ENCODE measurements at places on chromosomes 1 and 21.

GRCh38 chr21:29166323-29166722 lies 35.9 kb downstream of the MAP3K7CL start:
- DNase-seq: no peak

- DNase-seq: no peak
These were observed 41.3 kb downstream of the AKNAD1 start for GRCh38 chr1:108815566-108815965.

DNA sequence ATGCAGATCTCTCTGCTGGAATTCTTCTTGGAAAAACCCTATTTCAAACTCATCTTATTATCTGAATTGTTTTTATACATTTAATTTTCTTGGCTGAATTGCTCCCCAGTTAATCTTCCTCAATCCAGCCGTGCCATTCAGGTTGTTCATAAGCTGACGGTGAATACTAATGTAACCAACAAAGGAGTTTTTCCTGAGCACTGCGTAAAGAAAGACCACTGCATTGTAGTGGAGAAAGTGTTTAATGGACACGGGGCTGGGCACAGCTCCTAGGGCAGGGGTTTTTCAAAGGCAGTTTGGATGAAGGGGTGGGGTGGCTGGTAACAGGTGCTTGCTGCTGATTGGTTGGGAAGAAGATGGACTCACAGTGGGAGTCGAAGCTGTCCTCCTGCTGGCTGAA lies 820.3 kb downstream of the ADGRL2 start:
- no peak for DNase-seq

GRCh38 chr1:205496661-205497060 lies 7.8 kb upstream of the CDK18 start:
- DNase-seq: no peak

DNA sequence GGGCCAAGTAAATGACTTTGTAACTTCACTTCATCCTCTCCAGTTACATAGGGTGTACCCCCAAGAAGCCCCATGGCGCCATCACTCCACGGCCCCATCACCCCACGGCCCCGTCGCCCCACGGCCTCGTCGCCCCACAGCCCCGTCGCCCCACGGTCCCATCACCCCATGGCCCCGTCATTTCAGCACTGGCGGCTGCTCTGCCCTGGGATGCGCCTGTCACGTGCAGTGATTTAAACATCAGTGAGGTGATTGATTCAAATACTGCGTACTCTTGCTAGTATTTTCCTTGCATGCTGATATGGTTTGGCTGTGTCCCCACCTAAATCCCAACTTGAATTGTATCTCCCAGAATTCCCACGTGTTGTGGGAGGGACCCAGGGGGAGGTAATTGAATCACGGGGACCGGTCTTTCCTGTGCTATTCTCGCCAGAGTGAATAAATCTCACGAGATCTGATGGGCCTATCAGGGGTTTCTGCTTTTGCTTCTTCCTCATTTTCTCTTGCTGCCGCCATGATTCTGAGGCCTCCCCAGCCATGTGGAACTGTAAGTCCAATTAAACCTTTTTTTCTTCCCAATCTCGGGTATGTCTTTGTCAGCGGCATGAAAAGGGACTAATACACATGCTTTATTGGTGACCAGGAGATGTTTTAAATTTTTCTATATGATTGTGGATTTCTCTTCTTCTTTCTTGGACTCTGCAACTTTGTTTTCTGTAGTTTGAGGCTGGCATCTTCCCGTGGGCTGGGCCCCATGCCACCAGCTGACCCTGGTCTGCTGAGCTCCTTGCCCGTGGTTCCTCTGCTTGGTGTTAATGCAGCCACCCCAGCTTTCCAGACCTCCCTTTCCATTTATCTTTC lies 50.1 kb upstream of the PCBP3 start:
- no peak for DNase-seq

DNA sequence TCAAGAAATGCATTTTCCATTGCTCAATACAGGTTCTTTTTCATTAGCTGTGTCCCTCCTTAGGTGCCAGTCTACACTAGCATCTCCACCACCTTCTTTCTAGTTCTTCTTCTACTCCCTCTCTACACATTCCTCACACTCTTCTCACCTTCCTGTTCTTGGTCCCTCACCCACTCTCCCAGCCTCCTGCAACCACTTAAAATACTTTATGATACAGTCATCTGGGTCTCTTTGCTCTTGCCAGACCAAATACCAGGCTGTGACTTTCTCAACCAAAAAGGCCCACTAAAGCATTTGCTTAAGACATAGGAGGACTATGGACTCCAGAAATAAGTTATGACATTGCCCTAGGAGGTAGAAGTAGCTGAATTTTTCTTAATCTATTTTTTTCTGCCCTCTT lies 35.1 kb downstream of the PIGM start:
- no peak for DNase-seq

DNA sequence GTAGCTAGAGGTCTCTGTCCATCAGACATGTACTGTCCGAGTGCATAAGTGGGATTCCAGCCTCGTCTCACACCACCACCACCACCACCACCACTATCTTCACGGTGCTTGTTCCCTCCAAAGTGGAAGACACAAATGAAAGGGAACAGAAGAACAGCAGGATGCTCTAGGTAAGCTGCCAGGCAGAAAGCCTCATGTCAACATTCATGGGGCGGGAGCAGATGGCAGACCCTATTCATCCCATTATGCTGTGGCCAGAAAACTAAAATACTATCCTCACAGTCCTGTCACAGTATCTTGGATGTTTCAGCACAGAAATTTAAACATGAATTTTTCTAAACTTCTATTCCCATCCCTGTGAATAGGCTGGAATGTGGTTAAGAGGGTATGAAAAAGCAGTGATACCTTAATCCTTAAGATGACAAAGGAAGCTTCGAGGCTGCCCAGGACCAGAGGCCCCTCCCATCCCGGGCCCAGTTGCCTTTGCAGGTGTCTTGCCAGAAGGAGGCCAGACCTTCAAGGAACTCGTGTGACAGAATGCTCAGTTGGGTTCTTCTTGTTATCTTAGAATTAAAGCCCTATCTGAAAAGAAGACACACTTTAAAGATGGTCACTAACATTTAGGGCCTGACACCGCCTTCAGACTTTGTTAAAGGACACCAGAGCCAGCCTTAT lies 24.7 kb downstream of the APCS start:
- DNase-seq: no peak

DNA sequence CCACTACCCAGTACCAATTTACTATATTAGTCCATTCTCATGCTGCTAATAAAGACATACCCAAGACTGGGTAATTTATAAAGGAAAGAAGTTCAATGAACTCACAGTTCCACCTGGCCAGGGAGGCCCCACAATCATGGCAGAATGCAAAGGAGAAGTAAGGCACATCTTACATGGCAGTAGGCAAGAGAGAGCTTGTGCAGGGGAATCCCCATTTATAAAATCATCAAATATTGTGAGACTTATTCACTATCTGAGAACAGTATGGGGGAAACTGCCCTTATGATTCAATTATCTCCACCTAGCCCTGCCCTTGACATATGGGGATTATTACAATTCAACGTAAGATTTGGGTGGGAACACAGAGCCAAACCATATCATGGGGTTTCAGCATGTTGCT lies 6.4 kb downstream of the CD58 start:
- DNase-seq: no peak

DNA sequence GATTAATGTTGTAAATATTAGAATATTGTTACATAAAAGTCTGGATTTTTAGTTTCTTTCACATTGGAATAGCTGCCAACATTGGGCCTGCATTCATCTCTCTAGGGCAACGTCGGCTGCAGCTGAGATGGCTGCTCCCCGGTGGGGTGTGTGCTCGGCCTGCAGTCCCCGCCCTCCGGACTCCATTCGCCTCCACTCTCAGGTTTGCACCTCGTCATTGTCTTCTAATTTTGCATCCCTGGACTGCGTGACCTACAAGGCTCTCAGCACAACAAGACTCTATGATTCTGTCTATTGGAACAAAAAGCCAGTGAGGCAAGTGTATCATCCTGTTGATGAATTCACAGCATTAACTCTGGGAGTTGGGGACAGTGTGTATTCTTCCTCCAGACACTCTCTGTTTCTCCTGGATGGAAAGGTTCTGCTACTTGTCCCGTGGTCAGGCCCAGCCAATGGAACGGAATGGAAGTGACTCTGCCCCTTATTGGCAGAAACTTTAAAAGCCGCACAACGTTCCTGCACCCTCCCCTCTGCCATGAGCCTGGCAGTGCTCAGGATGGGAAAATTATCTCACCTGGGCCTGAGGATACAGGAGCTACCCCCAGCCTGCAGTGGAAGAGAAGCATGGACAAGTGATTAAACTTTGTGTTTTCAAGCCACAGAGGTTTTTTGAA lies 105.0 kb upstream of the SAMD11 start:
- no peak for DNase-seq

DNA sequence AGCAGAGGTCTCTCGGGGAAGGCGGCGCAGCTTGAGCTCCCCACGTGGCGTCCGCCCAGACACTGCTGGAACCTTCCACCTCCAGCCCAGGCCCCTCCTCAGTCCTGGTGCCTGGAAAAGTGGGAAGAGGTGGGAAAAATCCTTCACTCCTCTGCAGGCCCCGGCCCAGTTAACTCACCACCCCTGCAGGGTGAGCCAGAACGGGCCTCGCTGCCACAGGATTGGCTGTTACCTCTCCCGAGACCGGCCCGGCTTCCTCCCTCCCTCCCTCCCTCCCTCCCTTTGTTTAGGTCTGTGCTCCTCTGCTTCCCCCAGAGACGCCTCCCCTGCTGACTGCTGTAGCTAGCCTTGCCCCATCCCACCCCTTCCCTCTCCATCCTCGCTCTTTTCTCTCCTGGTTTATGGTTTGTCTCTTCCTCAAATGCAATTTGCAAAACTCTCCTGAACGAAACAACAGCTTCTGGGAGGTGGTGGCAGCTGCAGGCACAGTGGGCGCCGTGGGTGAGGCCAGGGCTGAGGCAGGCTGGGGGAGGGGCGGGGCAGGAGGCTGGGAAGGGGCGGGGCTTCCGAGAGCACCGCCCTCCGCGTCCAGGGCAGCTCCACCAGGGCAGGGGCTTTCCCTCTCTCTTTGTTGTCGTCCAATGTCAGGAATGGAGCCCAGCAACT lies 6.5 kb downstream of the CAPN9 start:
- peak; percentile 86 for DNase-seq

- DNase-seq: no peak
These were observed 24.0 kb downstream of the MRAP start for GRCh38 chr21:32322676-32323075.

- no peak for DNase-seq
These were observed 414.9 kb downstream of the PTPRU start for GRCh38 chr1:29651246-29651645.

GRCh38 chr1:203656796-203657747 lies 30.4 kb downstream of the ATP2B4 start:
- no peak for DNase-seq

DNA sequence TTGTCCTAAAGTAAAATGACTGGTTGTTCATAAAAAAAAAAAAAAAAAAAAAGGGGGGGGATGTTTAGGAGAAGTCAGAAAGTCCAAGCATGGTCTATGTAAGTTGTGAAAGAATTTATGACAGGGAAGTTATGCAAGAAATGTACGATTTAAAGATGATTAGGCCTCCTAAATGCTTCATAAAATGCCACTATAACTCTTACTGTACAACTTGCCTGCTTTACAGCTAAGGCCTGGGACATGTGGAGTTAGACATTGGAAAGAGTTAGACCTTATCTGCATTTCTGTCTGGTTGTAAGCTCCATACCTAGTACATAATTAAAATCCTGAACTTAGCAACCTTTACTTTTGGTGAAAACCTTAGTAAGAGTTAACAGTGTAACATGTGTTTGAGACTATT lies 150.0 kb downstream of the TPR start:
- DNase-seq: no peak

GRCh38 chr21:42282715-42283114 lies 32.5 kb downstream of the TFF3 start:
- DNase-seq: no peak

DNA sequence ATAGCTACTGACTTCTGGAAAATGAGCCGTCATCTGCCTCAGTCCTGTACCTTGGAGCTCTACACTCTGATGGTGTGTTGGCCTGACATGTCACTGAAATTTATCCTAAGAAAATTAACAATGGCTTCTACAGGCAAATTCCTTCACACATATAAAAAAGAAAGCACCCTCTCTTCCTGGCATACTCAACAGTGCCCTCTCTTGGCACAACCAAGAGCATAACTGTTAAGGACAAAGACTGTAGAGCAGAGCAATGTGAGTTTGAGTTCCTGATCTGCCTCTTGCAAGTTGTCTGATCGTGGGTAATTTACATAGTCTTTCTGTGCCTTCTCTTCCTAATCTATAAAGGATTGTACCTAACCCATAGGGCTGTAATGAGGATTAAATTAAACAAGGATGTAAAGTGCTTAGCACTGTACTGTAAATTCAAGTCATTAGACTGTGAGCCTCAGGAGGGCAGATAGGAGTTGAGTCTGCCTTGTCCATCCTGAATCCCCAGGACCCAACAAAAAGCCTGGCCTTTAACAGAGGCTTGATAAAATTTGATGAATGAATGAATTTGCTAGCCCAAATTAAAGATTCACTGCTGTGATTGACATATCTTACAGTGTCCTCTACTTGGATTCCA lies 83.5 kb downstream of the SYF2 start:
- DNase-seq: no peak

GRCh38 chr21:38525454-38525853 lies 27.2 kb upstream of the ERG start:
- no peak for DNase-seq

All from NCI-H1694 (cell line).